ENCODE measurements at places on chromosomes 6 and 20.

GRCh38 chr20:19706463-19706862, 51.6 kb upstream of the RIN2 start:
- H3K27ac ChIP-seq = no peak overlapping the region
- no peak overlapping the region for H3K4me3 ChIP-seq
- H3K36me3 ChIP-seq = no peaks in the 10 kb centered on the region
- no peaks in the 10 kb centered on the region for H3K27me3 ChIP-seq
- H3K4me1 ChIP-seq = peaks cover 22% of the 10 kb centered on the region

- H3K27ac ChIP-seq = no peak overlapping the region
- no peaks in the 10 kb centered on the region for H3K27me3 ChIP-seq
- no peak overlapping the region for H3K4me3 ChIP-seq
- H3K36me3 ChIP-seq = no peaks in the 10 kb centered on the region
- no peak for DNase-seq
These were observed 23.8 kb downstream of the PYGB start for GRCh38 chr20:25271486-25272222.

- peaks cover 5% of the 10 kb centered on the region for H3K4me1 ChIP-seq
- no peaks in the 10 kb centered on the region for H3K27me3 ChIP-seq
- no peaks in the 10 kb centered on the region for H3K36me3 ChIP-seq
- H3K4me3 ChIP-seq = no peak overlapping the region
- H3K27ac ChIP-seq = no peak overlapping the region
- no peak for DNase-seq
These were observed 953.9 kb downstream of the KIF16B start for GRCh38 chr20:15619341-15619740.

- H3K27ac ChIP-seq = peak overlapping the region; percentile 99
- H3K4me3 ChIP-seq = no peak overlapping the region
- DNase-seq = peak; percentile 73
- no peaks in the 10 kb centered on the region for H3K27me3 ChIP-seq
- no peaks in the 10 kb centered on the region for H3K36me3 ChIP-seq
These were observed 72.1 kb upstream of the EPB41L1 start for GRCh38 chr20:36082315-36082915.

GRCh38 chr6:139418481-139419132, 44.2 kb upstream of the CITED2 start:
- H3K4me3 ChIP-seq = no peak overlapping the region
- H3K36me3 ChIP-seq = no peaks in the 10 kb centered on the region
- no peak for DNase-seq
- H3K4me1 ChIP-seq = no peaks in the 10 kb centered on the region
- H3K27ac ChIP-seq = no peak overlapping the region

- H3K27me3 ChIP-seq = no peaks in the 10 kb centered on the region
- H3K36me3 ChIP-seq = no peaks in the 10 kb centered on the region
- no peak overlapping the region for H3K27ac ChIP-seq
- no peaks in the 10 kb centered on the region for H3K4me1 ChIP-seq
- H3K4me3 ChIP-seq = no peak overlapping the region
- DNase-seq = no peak
These were observed 43.6 kb downstream of the RGS17 start for GRCh38 chr6:153087436-153087835.

GRCh38 chr20:3796477-3797225, 541 bp downstream of the CDC25B start:
- H3K4me3 ChIP-seq = peak overlapping the region; percentile 69
- peaks cover 36% of the 10 kb centered on the region for H3K4me1 ChIP-seq
- peaks cover 7% of the 10 kb centered on the region for H3K36me3 ChIP-seq
- H3K27me3 ChIP-seq = no peaks in the 10 kb centered on the region
- H3K27ac ChIP-seq = peak overlapping the region; percentile 93

DNA sequence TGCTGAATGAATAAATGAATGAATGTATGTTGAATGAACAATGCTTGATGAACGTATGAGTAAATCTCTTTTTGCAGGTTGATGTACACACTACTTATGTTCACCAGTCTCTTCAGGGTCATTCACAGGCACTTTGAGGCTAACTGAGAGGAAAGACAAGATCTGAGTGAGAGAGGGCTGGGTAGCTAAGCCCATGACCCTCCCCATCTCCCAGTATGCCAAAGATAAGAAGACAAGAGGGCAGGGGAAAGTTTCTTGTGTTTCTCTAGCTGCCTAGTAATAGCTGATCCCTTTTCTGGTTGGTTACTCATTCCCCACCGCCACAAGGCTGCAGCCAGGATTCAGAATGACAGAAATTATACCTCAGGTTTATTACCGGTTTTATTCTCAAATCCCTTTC, 90.7 kb downstream of the CEP57L1 start:
- H3K36me3 ChIP-seq = no peaks in the 10 kb centered on the region
- no peaks in the 10 kb centered on the region for H3K27me3 ChIP-seq

DNA sequence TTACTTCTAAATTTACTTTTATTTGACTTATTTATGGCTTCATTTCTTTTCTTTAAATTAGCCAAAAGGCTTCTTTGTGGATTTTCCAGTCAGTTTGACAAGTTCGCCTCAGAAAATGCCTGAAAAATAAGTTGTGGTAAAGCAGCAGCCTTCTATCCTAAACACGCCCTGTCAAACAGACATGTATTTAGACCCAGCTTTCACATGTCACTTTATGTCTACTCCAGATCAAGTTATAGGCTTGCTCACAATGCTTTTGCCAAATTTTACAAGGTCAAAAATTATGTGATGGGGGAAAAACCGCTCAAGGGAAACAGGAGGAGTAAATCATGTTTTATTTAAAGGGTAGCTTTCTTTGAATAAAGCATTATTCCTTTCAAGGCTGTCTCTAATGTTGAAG, 615.0 kb downstream of the HDGFL1 start:
- no peaks in the 10 kb centered on the region for H3K27me3 ChIP-seq
- no peak overlapping the region for H3K27ac ChIP-seq

DNA sequence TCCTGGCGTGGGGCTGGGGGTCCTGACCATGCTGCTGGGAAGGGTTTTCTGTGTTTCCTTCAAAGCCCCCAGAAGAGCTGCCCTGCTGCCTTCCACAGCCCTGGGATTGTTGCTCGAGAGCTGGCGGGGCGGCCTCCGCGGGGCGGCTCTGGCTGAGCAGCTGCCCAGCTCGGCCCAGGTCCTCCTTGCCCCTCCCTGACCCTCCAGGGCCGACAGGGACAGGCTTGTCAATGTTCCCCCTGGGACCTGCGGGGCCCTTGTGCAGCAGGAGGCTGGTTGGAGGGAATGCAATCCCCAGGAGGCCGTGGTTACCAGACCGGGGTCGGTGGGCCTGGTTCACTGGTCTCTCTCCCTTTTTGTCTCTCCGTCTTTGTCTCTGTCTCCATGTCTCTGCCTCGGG, 19.9 kb downstream of the GATA5 start:
- H3K27me3 ChIP-seq = no peaks in the 10 kb centered on the region
- H3K36me3 ChIP-seq = no peaks in the 10 kb centered on the region
- H3K4me3 ChIP-seq = no peak overlapping the region
- no peak for DNase-seq
- H3K27ac ChIP-seq = no peak overlapping the region

DNA sequence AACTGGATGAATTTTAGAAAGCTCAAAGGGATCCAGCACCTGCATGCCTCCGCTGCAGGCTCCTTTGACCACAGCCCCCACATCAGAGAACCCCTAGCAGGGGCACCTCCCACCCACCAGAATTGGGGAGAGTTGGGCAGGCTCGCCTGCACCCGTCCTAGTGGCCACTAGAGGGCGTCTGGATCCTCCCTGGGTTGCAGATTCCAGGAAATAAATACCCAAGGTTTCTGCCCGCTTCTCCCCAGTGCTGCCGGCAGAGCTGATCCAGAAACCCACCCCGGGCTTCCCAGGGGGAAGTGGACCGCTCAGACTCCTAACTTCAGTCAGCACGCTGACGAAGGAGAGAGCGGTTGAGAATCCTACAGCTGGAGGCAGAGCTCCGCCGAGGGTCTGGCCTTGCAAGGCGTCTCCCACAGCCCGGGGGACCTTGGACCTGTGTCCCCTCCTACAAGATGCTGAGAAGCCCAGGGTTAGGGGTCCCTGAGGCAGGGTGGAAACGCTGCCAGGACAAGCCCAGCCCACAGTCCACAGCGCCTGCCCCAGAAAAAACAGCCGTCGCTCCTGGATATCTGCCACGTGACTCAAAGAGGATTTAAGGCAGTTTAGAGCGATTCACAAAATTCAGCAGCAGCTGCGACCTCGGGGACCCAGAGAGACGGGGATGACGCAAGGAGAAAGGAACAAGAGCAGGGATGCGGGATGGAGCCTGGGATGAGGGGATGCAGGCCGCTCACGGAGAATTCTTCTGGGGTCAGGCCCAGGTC, 32.6 kb upstream of the PHACTR3 start:
- H3K27ac ChIP-seq = no peak overlapping the region
- no peaks in the 10 kb centered on the region for H3K27me3 ChIP-seq
- DNase-seq = peak; percentile 88

DNA sequence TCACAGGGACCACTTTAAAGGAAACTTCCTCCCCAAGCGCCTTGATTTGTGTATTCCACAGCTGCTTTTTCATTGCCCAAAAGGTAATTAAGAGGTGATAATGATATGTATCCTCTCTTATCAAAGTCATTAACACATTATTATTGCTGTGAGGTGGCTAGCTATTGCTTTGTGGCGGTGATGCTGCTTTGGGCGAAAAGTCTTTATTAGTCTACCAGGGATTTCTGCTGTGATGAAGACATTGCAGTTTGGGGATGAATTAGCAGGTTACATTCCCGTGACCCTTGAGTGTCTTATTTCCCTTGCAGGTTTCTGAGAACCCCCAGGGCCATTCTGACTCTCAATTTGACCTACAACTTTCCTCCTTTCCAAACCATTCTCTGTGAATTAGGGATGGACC, 143.4 kb upstream of the SOX4 start:
- DNase-seq = no peak
- no peak overlapping the region for H3K27ac ChIP-seq
- no peaks in the 10 kb centered on the region for H3K36me3 ChIP-seq

DNA sequence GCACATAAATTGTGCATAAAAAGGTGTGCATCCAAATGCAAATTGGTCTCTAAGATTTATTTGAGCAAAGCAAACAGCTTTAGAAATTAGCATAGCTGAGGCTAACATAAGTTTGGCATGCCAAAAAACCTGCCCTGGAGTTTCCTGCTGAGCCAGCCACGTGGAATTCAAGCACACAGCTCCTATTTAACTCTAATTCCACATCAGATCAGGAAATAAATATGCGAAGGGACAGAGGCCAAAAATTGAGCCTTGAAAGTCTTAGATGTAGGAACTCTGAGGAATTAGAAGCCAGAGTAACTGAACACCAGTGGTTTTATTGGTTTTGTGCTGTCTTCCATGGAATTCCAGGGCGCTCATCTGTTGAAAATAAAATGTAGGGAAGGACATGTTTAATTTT, 19.6 kb downstream of the SOBP start:
- DNase-seq = no peak
- H3K4me3 ChIP-seq = no peak overlapping the region
- no peak overlapping the region for H3K27ac ChIP-seq

GRCh38 chr20:9503526-9504245, 10.7 kb upstream of the LAMP5 start:
- no peaks in the 10 kb centered on the region for H3K27me3 ChIP-seq
- no peak for DNase-seq
- no peak overlapping the region for H3K4me3 ChIP-seq
- no peaks in the 10 kb centered on the region for H3K4me1 ChIP-seq
- H3K27ac ChIP-seq = no peak overlapping the region
- no peaks in the 10 kb centered on the region for H3K36me3 ChIP-seq

DNA sequence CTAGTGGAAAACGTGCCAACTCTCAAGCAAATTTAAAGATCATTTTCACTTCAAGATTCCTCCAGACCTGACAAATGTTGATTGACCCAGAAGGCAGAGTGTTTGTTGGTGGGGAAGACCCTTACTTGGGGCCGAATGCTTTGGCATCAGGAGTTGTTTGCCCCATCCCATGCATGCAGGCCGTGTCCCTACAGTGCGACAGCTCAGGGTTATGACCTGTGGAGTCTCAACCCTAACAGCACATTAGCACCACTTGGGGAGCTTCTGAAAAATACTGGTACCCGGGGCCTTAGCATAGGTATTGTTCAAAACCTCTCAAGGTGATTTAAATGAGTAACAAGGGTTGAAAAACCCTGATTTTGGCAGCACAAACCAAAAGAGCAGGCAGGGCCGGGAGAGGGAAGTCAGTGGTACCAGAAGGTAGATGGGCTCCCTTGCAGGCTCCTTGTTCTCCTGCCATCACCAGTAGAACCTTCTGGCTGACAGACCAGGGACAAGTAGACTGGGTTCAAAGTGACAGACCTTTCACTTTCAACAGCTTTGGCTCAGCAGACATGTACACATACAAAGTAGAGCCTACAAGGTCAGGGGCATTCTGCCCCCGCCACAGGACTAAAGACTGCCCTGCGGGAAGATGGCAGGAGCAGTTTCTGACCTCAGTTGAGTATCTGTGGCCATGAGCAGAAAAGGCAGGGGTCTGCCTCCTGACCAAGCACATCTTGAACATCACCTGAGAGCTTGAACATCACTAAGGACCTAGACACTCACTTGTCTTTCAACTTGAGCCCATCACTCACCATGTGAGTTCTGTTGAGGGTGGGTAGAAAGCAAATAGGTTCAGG, 39.6 kb downstream of the PLCG1 start:
- no peaks in the 10 kb centered on the region for H3K27me3 ChIP-seq
- H3K4me3 ChIP-seq = no peak overlapping the region
- H3K36me3 ChIP-seq = peaks cover 19% of the 10 kb centered on the region
- no peaks in the 10 kb centered on the region for H3K4me1 ChIP-seq
- DNase-seq = no peak

DNA sequence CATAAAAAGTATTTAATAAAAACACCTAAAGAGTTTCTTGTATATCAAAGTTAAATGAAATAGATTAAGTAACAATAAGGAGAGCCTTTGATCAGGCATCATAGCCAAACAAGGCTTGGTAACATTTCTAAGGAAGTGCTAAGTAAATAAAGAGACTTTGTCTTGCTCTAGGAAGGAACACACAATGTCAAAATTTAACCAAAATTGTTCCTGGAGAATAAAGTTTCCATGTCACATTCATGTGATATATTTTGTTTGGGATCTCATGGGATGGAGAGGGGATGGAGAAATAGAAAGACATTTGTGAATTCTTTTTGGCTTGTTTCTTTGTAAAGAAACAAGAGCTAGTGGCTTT, 201.9 kb upstream of the DTNBP1 start:
- no peak overlapping the region for H3K27ac ChIP-seq
- no peaks in the 10 kb centered on the region for H3K4me1 ChIP-seq
- H3K4me3 ChIP-seq = no peak overlapping the region
- DNase-seq = no peak
- no peaks in the 10 kb centered on the region for H3K27me3 ChIP-seq

Data from Caco-2 (cell line).